ENCODE measurements at places on chromosomes 13 and 19. TPM values are rescaled to one million over a fixed set of nuclear protein-coding genes. Genes with fewer than 3 reads are reported as not detected.

Gene NXNL1
- not detected for total RNA-seq

Gene PRSS57
- total RNA-seq = not detected

Gene KLK15
- total RNA-seq = not detected

Gene ZNF562
- total RNA-seq = 19.1 TPM

Gene GPR4
- not detected for total RNA-seq

Gene ADAMTSL5
- 11.0 TPM for total RNA-seq

Gene TSSK6
- 0.34 TPM for total RNA-seq

Gene FNDC3A
- total RNA-seq = 22.0 TPM

Gene ZNF541
- not detected for total RNA-seq

Gene HSPB6
- 0.15 TPM for total RNA-seq

Gene SYCN
- not detected for total RNA-seq

Gene ZNF470
- total RNA-seq = 3.1 TPM

Gene ZNF568
- 3.4 TPM for total RNA-seq

Gene DLEU7
- not detected for total RNA-seq

Gene INSL3
- total RNA-seq = not detected

Gene OR10H4
- total RNA-seq = not detected

Gene SULT2A1
- total RNA-seq = not detected

Gene ZNF433
- total RNA-seq = 2.1 TPM

Gene AP1M1
- 94.1 TPM for total RNA-seq

Gene RFX2
- 16.7 TPM for total RNA-seq

Gene MYPOP
- total RNA-seq = 3.2 TPM

Gene PLK5
- not detected for total RNA-seq

Gene PLEKHA4
- 11.0 TPM for total RNA-seq

Gene PSG1
- not detected for total RNA-seq
